ENCODE measurements at places on chromosomes 6 and 20.
A peak's percentile ranks its signal among the peaks of the same experiment; 100 is the strongest.

GRCh38 chr6:146775220-146775619, 176.4 kb downstream of the ADGB start:
- no peak for DNase-seq

DNA sequence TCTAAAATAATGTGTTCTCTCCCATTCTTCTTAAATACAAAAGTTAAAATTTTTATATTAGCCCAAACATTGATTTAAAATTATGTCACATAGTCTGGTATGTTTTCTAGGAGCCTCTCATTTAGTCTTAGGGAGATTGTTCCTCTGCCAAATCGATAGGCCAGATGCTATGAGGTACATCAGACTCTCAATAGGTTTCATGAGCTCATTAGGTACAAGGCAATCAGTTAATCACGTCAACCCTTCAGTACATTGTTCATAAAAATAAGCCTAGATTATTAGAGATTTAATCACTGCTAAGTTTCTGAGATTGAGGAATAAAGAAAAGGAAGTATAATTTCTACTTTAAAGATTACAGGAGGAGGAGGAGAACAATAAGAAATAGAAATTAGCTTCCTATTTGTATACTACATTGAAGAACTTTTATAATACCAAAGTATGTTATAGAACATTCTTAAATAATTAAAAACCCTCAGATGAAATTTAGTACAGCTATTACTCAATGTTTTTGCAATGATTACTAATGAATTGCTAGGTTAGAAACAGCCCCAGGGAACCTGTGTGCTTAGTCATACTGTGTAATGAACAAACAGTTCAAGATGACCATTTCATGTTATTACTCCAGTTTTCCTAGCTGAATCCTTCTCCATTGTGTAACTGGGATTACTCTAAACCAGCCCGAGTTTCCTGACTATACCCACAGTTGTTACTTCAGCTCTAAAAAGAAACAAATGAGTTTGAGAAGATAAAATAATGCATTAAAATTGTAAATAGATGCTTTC, 117.0 kb downstream of the BMP5 start:
- no peak for DNase-seq

DNA sequence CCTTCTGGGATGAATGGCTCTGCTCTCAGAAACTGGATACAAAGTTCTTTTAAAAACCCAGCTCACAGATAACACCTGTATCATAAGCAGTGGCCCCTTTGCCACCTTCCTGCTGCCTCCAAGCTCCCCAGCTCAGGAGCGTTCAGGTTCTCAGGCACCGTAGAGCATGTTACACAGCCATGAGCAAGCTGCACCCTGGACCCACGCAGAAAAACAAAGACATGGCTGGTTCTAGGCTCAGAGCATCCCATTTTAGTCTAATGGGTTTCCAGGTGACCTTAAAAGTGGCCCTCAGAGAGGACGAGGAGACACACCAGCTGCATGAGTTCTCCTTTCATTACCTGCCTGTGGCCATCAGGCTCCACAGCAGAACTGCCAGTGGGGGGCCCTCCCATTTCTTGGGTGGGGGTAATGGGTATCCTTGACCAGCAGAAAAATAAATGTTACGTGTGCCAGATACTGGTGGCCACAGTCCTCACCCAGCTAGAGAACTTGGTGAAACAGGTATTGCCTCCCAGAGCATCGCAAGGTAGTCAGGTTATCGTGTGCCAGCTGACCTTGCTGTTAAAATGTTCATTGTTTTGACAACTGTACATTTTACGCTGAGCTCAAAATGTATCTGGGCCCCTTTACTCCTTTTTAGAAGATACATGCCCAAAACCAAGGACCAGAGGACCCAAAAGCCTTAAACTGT, 7.5 kb downstream of the PSMA7 start:
- no peak for DNase-seq

DNA sequence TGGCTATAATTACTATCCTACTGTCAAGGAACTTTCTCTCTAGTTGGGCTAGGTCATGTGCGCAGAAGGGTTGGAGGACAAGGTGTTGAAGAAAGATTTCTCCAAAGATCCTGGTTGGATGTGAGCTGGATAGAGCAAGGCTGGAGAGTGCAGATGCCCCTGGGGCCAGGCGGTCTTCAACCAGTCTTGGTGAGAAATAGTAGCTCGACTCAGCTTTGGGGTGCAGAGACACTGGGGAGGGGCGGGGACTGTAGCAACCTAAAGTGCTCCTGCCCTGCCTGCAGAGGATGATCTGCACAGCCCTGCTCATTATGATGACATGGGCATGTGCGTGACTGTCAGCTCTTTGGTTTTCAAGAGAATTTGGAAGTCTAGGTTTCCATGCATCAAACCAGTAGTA, 35.9 kb downstream of the PHACTR3 start:
- no peak for DNase-seq

- DNase-seq = no peak
These were observed 20.2 kb downstream of the DDO start for GRCh38 chr6:110395221-110395620.

DNA sequence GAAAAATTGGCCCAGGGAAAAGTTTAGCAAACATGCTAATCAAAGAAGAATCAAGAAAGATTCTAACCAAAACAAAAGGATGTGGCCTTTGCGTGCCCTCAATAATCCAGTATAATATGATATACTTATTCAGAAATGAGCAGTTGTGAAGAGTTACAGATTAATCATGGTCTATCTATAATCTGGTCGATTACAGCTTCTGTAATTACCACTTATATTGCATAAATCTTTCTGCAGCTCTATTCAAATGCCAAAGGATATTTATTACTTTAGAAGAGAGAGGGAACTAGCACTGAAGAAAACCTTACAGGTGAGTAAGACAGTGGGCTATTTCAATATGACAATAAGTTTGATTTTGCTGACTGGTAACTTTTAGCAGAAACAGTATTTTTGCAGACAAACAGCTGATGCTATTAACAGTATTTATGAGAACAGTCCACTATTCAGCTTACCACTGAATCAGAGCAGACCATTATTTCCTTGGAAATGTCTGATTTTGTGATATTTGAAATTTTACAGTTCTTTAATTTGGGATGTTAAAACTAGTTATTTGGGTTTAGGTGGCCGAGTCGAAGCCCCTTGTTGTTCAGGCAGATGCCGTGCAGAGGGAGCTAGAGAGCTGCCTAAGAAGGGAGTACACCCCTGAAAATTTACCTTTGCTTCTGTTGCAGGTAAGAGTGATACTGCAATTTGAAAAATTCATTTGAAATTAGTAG, 92.2 kb downstream of the CEP57L1 start:
- DNase-seq = peak; percentile 52

DNA sequence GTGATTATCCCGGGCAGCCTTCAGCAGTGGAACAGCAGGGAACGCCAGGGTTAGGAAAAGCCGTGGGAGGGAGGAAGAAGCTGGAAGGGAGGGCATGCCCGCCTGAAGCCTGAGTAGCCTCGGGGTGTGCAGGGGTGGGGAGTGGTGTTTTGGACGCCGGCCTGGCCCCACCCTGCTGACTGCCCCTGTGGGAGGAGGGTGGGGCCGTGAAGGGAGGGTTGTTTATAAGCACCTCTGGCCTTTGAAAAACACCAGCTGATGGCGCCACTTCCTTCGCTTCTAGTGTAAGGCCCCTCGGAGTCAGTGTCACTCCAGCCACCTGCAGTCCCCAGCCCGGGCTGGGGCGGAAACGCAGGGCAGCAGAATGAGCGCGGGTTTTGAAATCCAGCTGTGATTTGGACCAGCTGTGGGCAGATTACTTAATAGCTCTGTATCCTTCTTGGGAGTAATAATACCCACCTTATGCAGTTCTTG, 52.8 kb upstream of the BMP6 start:
- DNase-seq = no peak

GRCh38 chr6:158910484-158911440, 89.2 kb downstream of the RSPH3 start:
- DNase-seq = no peak

GRCh38 chr6:71288228-71289038, at the start of gene OGFRL1:
Gene OGFRL1, plus strand, starts transcription at chr6:71288811. Its CDS starts 126 bp downstream, at chr6:71288937.
- DNase-seq = peak; percentile 45

- no peak for DNase-seq
These were observed 308.3 kb upstream of the FOXQ1 start for GRCh38 chr6:1003394-1004160.

DNA sequence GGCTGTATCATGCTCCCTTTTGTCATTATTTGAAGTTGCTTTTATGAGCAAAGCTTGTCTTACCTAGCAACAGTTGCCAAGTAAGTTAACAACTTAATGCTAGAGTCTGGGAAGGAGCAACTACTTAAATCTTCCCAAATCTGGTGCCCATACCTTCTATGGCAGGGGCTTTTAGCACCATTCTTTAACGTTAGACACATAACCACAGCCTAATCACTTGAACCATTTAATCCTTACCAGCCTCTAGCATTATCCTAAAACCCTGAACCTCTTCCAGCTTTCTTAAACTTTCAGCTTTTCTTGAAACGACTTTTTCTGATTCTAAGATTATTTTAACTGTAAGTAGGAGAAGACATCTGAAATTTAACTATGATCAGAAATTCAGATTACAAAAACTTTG, at the start of gene C6orf163:
Gene C6orf163, plus strand, starts transcription at position 83 of the 400 bp plus-strand sequence. Its CDS starts 287 bp downstream, at position 370.
- no peak for DNase-seq

GRCh38 chr20:1900321-1900801, 5.2 kb downstream of the SIRPA start:
- DNase-seq = no peak
